Dorsolateral prefrontal cortex (tissue), 122 donors: ENCODE measurements at places on chromosomes 12 and 14. TPM values are rescaled to one million over a fixed set of nuclear protein-coding genes. Genes with fewer than 3 reads are reported as not detected.

DNA sequence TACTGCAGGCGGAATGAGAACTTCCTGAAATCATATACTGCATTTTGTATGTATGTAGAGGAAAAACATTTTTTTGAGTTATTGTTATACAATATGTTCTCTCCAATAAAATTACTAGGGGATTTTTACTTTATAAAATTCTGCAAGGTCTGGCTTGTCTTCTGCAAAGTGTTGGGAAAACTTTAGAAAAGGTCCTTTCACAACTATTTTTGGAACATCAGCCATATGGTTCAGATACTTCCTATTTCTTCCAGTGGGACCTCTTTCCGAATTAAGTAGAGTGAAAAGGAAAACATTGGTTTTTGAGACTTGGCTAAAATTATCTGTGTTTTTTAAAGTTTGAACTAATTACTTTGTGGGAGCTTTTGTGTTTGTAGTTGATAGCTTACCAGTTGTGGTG is 52.7 kb downstream of the DAAM1 start:
- no peak for DNase-seq

GRCh38 chr12:28611115-28611435 is 420.8 kb downstream of the CCDC91 start:
- DNase-seq = no peak

- no peak for DNase-seq
Observed at GRCh38 chr12:39902821-39903220, 203.1 kb downstream of the SLC2A13 start.

DNA sequence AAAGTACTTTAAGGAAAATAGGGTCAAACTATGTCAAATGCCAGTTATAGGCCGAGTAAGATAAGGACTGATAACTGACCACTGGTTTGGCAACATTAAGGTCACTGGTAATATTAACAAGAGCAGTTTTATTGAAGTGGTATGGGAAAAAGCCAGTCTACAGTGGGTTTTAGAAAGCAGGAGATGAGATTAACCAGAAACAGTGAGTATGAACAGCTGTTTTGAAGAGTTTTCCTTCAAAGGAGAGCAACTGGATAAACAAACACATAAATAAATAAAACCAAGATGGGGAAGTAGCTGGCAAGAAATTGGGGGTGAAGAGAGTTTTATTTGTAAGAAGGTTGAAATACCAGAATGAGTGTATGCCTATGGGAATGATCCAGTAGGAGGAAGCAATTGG is 30.3 kb downstream of the KITLG start:
- no peak for DNase-seq

DNA sequence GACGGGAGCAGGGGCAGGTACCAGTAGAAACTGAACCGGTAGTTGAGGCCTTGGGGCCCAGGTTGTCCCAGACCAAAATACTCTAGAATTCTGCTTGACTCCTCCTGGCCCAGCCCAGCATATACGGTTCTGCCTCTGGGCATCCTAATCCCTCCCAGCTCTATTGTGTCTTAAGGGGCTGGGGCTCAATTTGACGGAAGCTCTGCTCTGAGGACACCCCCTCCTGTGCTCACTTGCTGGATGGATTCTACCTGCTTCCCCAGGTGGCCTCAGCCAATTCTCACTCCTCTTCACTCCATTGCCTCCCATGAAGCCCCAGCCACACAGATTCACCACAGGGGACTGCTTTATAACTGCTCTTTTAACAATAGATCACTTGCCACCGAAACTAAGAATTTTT is 219.5 kb upstream of the FKBP4 start:
- no peak for DNase-seq

DNA sequence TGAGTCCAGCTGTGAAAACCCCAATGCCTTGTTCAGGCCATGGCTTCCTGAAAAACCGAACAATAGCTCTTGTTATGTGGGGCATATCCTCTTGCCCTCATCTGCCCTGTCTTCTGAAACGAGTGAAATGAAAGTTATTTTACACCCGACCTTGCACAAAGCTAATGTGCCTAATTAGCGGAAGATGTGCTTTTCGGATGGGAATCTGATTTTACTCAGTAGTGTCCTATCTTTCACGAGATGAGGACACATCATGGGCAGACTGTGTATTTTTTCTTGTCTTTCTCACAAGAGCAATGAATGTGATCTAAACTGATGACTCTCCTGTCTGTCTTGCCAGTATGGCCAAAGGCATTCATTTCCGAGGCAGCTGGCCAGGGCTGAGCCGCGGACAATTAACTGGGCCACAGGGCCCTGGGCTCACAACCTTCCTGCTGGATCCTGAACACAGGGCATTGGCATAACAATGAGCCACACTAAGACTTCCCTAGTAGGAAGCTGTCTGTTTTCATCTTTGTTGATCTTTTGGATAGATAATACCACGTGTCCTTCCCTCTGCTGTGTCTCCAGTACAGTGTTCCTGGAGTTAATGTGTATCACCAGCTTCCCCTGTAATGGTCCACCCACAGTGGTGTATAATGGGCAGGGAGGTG is 86.0 kb upstream of the HIF1A start:
- DNase-seq = peak; percentile 34

GRCh38 chr12:109124878-109125648 is 8.7 kb downstream of the ACACB start:
- no peak for DNase-seq

- no peak for DNase-seq
Observed at GRCh38 chr12:28563936-28564335, 373.7 kb downstream of the CCDC91 start.

DNA sequence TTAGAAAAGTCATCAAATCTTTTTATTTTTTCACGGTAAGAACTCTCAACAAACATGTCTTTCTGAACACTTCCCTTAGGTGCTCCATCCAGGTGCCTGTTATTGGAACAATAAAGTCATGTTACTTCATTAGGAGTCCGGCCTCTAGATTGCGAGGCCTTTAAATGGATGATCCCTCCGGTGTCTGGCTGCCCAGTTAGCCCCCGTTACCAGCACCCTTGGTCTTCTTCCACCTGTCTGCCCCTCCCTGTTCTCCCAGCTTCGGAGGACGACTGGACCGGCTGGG is 593 bp upstream of the PA2G4 start:
- DNase-seq = no peak

DNA sequence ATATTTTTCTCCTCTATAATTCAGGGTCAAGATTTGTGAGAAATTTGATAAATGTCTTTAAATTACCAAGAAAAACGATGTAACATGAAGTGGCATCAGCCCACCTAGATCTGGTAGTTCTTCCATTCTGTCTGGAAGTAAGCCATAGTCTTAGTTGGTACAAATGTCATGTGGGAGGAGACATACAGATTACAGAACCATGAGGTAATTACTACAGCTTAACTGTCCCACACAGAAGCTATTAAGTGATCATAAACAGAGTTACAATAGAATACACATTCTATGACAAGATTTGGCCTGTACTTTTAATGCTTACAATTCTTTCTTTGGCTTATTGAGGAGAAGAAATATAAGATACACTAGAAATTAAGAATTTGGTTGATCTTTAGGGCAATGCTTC is 13.7 kb upstream of the SIX1 start:
- DNase-seq = no peak

DNA sequence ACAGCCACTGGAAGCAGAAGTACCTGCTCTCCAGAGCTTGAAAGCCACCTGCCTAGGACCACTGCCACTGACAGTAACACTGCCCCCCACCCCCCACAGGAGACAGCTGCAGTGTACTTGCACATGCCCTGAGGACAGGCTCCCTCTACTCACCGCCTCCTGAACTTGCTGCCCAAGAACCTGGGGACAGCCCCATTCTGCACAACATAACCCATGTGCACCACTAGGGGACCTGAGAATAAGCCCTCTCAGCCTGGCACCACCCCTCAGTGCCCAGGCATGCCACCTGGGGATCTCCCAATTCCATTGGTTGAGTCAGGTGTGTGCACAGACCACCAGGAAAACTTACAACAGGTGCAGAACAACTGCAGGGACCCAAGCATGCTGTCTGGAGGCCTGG is 67.1 kb upstream of the KIF21A start:
- DNase-seq = no peak

DNA sequence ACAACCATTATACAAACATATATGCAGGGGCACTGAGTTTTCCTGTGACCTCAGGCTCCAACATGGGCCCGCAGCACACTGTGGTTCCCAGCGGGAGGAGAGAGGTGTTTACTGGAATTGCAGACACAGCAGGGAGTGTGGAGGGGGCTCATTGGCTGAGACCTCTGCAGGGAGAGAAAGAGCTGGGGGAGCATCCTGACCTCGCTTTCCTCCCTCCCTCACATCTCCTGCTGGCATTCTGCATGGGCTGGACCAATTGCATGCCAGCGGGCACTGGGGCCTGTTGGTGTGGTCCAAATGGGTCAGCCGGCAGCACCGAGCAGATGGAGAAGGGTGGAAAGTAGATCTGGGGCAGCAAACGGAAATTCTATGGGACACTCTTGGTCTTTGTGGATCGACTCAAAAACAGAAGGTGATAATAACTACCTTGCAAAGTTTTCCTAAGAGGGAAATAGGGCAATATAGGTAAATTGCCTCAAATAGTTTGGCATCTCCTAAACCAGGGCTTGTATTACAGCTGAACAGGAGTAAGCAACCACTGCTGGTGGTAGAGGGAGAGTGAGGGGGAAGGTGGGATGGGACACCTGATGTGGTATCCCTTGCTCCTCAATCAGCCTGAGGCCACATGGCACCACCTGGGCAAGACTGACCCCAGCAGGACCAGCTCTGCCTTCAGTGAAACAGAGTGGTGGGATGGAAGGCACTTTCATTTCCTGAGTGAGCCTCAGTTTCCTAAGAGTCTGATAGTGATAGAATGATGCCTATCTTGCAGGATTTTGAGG is 86.9 kb downstream of the NTF3 start:
- DNase-seq = peak; percentile 84

DNA sequence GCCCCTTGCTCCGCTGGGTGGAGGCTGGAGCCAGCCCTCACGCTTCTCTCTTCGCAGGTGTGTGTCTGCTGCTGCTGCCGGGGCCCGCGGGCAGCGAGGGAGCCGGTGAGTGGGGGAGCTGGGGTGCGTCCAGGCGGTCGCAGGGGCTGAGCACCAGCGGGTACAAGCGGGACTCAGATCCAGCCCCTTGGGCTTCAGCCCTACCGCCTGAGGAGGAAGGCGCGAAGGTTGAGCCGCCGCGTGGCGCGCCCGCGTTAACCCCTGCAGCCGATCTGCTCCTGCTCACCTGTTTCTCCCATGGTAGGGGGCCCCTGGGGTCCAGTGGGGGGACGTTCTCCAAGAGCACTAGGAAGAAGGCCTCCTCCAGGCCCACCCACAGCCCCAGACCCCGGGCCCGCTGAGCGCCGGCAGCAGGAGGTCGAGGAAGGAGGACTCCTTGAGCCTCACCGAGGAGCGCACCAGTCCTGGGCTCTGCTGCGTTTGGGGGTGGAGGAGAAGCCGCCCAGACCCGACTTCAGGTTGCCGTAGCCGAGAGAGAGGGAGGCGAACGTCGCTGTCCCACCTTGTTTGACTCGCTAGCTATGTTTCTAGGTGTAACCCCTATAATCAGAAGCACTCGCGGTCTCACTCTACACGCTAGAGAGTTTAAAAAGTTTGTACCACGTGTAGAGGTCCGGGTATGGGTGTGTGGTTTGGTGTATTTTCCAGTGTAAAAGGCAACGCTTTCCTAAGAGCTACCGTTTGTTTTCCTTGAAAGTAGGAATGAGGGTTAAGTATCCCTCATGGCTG is 834 bp downstream of the COCH start:
- no peak for DNase-seq

The CRADD gene
- 20.5 TPM for total RNA-seq

The PPP1R36 gene
- 2.6 TPM for total RNA-seq

The KRT75 gene
- total RNA-seq = not detected

The TDP1 gene
- 25.9 TPM for total RNA-seq

The SERPINA10 gene
- not detected for total RNA-seq
